ENCODE measurements at places on chromosomes 2 and 18.

GRCh38 chr2:153971855-153972254 lies 100.1 kb downstream of the GALNT13 start:
- no peak for DNase-seq

DNA sequence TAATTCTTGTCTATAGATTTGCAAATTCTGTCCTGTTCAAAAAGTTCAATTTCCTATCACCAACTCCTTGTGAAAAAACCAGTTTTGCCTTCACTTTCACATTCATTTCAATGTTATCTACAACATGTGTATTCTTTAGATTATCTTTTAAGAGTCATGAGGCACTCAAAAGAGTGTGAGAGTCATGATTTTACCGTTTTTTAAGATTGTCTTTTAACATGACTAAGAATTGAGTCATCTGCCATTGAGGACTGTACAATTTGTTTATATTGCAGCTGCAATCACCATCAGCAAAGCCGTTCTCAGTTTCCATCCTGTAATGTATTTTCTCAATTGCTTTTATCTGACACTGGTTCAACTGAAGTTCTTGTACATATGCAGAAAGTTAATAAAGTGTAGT lies 275.8 kb downstream of the LNPK start:
- no peak for DNase-seq

- no peak for DNase-seq
Measured at GRCh38 chr2:239464166-239465016, 63.6 kb upstream of the HDAC4 start.

- no peak for DNase-seq
Measured at GRCh38 chr2:110166266-110166665, 38.5 kb downstream of the NPHP1 start.

DNA sequence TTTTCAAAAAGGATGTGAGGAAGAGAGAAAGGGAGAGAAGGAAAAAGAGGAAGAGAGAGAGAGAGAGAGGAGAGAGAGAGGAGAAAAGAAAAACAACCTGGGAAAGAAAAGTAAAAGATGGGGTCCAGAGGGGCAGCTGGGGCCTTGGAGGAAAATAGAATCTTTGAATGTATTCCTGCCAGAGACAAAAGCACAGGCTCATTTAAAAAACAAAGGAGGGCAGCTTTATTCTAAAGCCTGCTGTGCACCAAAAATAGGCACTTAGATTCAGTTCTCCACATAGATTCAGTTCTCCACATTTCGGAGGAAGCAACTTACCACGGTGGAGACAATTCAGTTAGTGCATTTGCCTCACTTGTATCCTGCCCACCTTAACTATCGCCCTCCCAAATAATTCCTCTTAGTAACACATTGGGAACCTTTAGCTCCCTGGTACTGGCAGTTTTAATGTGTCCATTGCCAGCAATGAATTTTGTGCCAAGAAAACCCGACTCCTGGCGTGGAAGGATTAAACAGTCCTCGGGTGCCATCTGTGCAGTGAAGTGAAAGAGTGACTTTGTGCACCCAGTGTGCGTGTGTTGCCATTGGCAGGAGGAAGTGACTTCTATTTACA lies 71.3 kb downstream of the DPP4 start:
- no peak for DNase-seq
